ENCODE measurements at places on chromosomes 2 and 18.

DNA sequence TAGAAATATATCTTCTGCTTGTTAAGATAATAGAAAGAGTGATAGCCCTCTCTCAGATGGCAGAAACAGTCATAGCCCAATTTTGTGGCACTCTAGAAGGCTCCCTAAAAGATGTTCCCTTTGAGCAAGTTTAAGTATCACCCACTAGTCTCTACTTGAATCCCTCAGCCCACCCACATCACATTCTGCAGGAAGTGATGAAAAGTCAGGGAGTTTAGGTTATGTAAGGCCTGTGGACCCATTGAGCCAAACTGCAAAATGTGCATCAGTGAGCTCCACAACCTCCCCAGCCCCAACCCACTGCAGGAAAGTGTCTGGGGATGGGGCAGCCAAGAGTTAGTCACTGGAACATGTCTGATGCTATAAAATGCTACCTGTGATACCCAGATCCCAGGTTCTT lies 25.6 kb downstream of the ANKRD44 start:
- DNase-seq: no peak

DNA sequence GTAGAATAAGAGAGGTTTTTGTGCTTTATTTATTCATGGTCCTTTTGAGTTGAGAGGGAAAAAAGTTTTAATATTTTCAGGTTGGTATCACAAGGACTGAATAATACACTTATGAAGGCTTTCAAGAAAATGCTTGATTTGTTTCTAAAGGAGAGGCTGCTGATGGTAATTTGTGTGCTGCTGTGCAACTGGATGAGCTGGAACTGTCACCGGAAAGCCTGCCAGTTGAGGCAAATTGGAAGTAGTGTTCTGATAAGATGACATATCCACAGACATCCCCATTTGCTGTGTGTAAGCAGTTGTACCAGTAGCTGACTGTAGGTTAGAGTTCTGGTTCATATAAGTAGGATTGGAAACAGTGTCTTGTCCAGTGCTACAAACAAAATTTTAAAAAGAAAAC lies 21.6 kb upstream of the CACNB4 start:
- no peak for DNase-seq

GRCh38 chr2:127181851-127182250 lies 38.2 kb downstream of the CYP27C1 start:
- DNase-seq: no peak

GRCh38 chr2:37847792-37848191 lies 77.3 kb upstream of the RMDN2 start:
- no peak for DNase-seq

- DNase-seq: no peak
These were observed 173.8 kb upstream of the BCL2L11 start for GRCh38 chr2:110946902-110947301.

DNA sequence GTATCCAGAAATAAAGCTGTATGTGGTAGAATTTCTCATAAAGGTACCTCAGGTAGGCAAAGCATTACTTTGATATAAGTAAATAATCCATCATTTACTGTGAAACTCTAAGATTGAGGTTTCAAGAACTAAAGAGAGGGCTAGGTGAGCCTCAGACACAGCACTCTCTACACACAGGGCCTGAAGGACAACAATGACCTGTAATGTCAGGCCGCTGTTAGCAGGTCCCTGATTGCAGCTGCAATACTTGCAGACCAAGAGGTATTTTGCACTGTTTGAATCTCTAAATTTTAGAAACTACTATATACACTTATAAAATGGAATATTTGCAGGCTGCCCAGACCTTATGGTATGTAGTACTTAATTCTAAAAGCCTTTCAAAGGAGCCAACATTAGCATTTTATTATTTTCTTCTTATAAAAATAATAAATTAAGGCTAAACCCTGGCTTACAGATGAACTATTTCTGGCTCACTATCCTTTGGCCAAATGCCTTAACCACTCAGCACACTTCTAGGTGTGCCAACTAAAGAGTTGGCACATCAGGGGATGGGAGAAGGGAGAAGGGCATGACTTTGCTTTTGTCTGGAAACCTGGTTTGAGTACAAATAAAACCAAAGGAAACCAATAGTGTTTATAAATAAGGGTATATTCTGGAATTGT lies 66.7 kb upstream of the SLC39A10 start:
- DNase-seq: no peak

DNA sequence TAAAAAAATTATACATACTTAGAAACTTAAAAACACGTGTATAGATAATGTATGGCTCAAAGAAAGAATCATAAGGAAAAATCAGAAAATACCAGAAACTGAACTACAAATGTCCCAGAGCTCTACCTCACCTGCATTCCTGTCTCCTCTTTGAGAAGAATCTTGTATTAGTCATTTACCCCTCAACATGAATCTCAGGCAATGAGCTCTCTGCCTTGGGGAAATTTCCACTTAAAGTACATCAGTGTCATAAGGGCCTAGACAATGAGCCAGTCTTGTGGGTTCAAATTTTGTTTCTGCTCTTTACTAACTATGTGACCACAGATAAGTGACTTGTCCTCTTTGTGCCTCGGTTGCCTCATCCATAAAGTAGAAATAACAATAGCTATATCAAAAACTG lies 40.1 kb downstream of the SCG2 start:
- DNase-seq: no peak
